NCI-H1930 (cell line): ENCODE measurements at places on chromosomes 6 and 20.

DNA sequence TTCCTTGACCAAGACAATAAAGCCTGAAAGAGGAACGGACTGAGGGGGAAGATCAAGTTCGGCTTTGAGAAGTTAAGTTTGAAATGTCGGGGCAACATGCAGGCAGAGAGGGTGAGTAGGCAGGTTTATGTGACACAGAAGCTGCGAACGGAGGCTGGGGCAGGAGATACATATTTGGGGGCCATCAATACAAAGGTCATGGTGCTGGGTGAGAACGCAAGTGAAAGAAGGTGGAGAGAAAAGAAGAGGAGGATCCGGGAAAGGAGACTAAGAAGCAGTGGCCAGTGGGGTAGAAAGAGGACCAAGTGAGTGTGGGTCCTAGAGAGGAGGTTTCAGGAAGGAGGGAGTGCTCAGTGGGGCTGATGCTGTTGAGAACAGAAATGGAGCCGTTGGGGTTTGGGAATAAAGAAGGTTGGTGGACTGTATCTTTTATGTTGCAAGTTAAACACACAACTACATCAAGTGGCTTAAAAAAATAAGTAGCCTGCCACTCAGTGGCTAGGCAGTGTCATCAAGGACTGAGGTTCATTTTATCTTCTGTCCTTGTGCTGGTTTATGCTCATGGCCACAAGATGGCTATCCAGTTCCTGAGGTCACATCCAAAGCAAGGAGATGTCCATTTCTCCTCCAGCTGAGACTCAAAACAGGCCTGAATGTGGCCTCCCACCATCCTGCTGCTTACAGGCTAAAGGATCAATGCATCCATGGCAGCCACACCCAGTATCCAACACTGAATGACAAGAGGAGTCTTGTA, 1.7 kb upstream of the BLCAP start:
- no peak for DNase-seq

GRCh38 chr6:63732336-63732735, 96.7 kb downstream of the PHF3 start:
- DNase-seq, result no peak

DNA sequence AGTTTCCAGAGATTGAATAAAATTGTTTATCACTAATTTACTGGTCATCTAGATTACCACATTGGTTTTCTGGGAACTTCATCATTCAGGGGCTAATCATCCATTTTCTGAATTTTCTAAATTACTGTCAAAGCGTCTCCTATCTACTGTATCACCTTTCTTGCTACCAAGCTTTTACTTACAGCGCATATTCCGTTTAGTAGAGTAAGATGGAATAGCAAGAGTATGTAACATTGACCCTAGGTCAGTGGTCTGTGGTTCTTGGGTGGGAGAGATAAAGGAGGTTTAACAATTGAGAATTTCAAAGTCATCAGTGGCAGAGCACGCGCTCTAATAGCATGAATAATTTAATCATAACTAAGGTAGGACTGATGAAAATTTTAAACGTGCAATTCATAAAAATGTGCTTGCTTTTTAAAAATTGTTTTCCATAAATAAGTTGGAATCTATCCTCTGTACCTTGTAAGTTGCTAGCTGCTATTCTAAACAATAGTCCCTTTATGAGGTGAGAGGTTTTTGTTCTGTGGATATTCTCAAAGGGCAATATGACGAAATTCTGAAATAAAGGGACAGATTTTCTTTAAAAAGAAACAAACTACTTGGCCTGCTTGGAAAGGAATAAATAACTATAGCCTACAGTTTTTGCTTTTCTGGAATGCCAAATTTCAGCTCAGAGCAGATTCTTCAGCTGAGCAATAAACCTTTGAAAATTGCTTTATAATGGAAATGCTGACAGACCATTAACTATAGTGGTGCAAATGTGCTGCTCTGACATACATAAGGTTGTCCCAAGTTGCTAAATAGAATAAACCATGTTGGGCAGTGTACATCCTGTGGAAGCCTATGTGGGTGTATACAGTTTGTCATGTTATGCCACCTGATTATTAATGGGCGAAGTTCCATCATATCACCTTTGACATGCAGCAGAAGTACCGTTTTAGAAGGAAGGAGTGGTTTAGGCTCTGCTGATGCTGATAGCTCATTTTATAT, 84.1 kb downstream of the ZFAND3 start:
- no peak for DNase-seq

DNA sequence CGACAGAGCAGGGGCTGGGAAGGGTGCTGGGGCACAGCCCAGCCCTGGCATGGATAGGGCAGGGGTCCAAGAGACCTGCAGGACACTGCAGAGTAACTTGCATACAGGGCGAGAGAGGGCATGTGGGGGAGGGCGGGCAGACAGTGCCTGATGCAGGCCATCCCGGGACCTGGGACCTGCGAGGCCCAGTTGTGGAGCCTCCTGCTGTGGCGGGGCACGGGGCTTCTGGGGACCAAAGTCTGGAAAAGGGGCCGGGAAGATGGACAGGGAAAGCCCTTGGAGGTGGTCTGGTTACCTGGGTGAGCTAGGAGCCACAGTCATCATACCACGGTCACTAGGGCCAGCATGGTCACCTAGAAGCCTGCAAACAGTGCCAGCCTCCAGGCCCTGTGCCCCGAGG, 412 bp upstream of the TUBB1 start:
- no peak for DNase-seq

- DNase-seq, result no peak
Measured at GRCh38 chr6:135115411-135115810, 60.8 kb upstream of the HBS1L start.

DNA sequence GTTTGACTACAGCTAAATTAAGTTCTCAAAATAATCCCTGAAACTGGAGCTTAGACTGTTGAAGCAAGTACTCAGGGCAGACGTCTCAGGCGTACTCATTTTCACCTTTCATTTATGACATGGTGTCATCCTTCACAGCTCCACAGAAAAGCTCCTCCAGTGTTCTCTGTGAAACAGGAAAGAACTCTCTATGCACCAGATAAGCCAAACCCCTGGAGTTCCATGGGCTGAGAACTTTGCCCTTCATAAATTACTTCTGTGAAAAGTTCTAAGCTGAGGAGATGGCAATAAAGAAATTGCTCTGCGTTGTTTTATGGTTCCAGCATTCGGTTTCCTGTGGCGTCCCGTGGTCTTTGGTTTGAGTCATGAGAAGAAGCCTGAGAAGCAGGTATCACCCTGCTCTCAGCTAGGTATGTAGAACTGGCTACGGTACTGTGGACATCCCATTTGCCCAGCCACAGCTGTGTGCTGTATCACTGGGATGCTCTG, 20.2 kb upstream of the RREB1 start:
- DNase-seq, result no peak

DNA sequence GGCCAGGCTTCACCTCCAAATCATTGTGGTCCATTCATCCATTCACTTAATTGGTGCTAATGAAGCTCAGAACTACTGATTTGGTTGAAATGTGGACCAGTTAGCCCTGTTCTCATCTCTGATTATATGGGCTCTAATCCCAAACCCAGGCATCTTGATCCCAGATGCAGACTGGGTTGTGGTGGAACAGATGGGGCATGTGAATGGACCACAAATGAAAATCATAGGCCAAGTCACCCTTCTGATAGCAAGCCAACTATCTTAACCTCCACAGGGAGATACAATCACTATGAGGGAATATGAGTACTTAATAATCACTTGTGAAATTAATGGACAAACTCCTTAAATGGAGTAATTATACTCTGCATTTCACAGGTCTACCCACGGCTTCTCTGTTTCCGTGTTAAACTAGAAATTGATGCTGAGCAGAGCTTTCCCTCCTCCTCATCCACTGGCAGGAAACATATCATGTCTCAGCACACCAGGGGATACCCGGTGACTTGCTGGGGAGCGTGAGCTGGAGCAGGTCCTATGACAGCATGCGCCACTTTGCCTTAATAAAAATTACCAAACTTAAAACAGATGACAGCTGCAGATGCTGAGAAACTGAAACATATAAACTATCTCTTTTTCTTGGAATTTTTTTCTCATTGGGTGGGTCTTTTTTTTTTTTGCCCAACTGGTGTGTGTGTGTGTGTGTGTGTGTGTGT, 108.8 kb upstream of the HEY2 start:
- DNase-seq, result no peak

GRCh38 chr20:45969712-45970634, 2.0 kb downstream of the ZNF335 start:
- peak; percentile 45 for DNase-seq

GRCh38 chr6:4802312-4802935, 26.2 kb downstream of the CDYL start:
- no peak for DNase-seq

- DNase-seq, result no peak
Measured at GRCh38 chr6:1464781-1465370, 75.5 kb downstream of the FOXF2 start.

DNA sequence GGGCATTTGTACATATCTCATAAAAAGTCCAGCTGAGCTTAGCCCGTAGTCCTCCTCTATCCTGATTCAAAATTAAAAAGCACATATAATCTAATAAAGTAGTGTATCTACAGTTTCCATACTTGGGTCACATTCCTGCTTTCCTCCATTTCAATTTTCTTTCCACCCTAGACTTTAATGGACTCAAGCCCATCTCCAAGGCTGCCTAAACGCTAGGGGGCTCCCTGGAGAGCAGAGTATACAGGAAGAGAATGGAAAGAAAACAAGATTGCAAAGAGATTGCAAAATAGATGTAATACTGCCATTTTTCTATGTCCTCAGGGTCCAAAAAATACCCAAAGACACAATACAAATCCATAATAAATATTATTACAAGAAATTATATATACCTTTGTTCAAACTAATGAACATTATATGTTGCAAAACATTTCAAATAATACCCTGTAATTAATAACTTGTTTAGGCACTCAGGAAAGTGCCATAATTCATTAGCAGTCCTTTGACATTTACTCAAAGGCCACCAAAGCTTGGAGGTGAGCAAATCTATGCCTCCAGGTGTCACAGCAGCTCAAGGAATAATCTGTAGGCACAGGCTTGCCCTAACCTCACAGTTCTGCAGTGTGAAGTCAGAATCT, 2.4 kb upstream of the MCM3 start:
- DNase-seq, result peak; percentile 52

DNA sequence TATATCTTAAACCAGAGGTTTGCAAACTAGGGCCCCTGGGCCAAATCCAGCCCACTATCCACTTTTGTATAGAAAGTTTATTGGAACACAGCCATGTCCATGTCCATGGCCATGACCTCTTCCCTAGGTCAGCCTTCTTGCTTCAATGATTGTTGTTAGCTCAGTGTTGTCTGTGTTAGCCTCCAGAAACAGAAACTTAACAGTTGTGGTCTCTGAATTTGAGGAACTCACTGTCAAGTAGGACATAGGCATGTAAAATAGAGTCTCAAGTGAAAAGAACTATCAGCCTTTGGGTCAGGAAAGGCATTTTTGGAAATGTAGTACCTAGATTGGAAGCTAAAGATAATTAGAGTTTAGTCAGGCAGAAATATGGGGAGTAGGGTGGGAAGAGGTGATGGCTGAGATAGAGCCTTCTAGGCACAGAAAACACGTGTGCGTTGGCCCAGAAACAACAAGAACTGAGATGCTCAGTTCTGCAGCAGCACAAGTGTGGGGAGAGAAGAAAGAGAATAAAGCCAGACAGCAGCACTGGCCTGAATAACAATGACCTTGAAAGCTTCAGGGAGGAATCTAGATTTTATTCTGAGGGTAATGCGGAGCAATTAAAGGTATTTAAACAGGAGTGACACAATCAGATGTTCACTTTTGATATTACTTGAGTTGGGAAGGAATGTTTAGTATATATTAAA, 87.0 kb upstream of the OLIG3 start:
- no peak for DNase-seq

DNA sequence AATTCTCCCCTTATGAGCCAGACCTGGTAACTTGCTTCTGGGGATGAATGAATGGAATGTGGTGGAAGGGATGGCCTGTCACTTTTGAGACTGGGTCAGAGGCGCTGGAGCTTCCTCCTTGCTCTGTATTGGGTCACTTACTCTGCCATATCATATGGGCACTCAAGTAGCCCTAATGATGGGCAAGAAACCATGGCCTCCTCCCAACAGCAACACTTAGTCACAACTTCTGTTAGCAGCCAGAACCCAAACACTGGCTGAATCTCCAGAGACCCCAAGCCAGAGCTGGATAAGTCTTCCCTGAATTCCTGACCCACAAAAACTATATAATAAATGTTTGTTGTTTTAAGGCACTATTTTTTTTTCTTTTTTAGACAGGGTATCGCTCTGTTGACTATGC, 5.5 kb downstream of the E2F1 start:
- no peak for DNase-seq

DNA sequence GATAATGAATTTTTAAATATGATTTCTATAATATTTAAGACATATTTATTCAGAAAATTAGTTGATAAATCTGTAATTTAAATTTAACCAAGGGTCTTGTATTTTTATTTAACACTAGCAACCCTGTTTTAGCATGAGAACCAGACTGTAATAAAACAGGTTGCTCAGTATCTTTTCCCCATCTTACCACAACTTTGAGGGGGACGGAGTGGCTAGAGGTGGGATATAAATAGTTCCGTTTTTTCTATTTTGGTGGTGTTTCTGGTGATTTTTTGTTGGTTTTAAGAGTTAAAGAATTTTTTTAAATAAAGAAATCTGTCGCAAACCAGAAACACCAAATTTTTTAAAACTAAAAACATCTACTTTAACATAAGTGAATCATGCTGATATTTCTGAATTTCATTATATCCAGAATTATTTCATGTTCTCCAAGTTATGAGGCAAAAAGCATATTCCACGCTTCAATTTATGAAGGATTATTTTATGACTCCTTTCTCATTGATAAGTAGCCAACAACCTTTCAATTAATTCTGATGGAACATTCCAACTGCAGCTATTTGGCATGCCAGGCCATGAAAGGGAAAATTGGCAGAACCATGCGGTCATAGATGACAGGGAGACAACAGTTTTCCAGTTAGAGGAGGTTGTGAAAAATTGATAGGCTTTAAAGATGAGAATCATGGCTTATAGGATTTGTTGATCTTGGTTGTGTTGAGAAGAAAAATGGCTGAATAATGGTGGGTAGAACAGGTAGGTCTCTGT, 151.9 kb upstream of the CARMIL1 start:
- DNase-seq, result no peak

DNA sequence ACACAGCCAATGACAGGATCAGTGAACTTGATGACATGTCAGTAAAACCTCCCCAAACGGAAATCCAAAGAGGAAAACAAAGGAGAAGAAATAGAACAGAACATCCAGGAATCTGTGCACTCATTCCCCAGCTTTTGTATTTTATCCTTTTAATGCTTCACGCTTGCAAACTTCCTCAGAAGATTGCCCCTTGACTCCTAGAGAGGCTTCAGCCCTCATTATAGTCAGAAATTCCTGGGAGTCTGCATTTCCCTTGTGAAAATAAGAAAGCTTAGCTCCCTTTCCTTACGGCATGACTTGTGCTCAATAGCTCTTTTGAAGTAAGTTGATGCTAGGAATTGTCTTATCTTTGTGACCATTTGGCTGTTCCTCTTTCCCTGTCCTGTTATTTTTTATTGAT, 313.6 kb upstream of the OPRM1 start:
- DNase-seq, result no peak
